ENCODE measurements at places on chromosomes 5 and 9. TPM values are rescaled to one million over a fixed set of nuclear protein-coding genes. Genes with fewer than 3 reads are reported as not detected.

Gene RETREG1
- 9.6 TPM for total RNA-seq

Gene TMEM252
- not detected for total RNA-seq

Gene ROR2
- total RNA-seq = 0.32 TPM

Gene IRX2
- 4.1 TPM for total RNA-seq

Gene NME5
- total RNA-seq = 5.1 TPM

Gene PCSK1
- total RNA-seq = 0.43 TPM

Measured in motor neuron (in vitro differentiated cells).